Eye (tissue), 1 donor: ENCODE measurements at places on chromosomes 1 and 21.

DNA sequence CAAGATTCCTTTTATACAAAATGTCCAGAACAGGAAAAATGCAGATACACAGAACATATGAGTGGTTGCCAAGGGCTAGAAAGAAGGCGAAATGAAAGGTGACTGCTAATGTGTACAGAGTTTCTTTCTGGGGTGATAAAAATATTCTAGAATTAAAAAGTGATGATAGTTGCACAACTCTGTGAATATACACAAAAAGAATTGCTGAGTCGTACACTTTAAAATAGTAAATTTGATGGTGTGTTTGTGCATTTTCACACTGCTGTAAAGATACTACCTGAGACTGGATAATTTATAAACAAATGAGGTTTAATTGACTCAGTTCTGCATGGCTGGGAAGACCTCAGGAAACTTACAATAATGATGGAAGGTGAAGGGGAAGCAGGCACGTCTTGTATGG lies 23.9 kb downstream of the KLHDC7A start:
- no peak for DNase-seq

GRCh38 chr1:165826565-165827267 lies 698 bp upstream of the UCK2 start:
- DNase-seq: no peak

DNA sequence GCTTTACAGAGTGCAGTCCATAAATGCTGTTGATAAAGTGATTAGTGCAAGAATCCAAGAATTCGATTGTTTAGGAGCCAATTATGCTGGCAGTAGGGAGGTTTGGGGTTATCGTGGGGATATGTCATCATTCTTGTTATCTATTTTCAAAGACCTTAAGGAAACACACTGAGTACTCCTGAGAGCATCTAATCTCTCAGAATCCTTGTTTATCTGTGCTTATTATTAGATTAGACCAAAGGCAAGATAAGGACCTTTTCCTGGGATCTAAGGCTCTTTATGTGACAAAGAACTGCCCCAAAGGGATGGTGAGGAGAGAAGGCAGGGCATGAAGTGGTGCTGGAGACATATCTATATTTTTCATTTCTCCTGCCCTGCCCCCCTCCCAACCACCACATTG lies 139.1 kb downstream of the TSEN15 start:
- DNase-seq: no peak

- DNase-seq: no peak
Measured at GRCh38 chr1:208139434-208140045, 104.6 kb downstream of the PLXNA2 start.

DNA sequence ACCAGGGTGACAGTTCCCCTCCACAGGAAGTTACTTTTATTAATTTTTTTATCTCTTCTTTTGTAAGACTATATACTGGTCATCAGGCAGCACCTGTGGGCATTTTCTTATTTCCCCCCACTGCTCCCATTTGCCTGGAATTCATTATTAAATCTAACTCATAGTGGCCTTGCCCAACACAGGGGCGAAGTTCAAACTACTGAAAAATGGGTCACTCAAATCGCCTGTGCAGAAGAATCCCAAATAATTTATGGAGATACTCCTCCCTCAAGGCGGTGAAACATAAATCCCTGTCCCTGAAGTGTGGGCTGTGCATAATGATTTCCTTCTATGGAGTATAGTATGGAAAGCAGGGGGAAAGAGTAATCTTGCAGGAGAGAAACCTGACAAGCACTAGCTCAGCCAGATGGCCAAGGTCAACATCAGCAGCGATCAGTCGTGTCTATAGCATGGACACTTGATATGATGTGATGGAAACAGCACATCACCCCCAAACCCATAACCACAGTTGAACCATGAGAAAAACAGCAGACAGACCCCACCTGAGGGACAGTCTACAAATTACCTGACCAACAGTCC lies 7.9 kb downstream of the CAMK2N1 start:
- no peak for DNase-seq

GRCh38 chr1:163071405-163072255 lies 2.5 kb downstream of the RGS4 start:
- peak; percentile 73 for DNase-seq

GRCh38 chr1:87292684-87293493 lies 35.8 kb upstream of the LMO4 start:
- DNase-seq: peak; percentile 94

DNA sequence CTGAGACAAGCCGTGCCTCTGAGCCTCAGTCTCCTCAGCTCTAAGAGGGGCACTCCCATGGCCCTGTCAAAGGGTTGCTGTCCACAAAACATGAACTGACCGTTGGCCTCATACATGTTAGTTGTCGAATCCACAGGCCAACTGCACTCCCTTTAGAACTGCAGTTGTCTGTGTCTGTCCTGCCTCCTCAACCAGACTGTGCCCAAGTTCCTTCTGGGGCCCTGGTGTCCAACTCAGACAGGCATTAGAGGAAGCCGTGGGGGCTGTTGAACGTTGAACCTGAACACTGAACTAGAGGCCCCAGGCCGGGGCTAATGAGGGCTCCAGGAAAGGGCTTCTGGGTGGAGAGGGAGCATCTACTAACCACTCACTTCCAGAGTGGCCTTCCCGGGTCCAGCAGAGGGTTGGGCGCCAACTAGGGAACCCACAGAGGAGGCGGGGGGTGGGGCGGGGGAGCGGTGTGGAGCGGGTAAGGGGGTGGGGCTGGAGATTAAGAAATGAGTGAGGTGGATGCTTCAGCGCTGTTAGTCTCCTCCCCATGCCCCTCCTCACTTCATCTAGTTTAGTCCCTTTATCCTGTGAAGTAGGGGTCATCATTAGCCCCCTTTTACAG lies at the start of gene RAB42:
TSS of gene RAB42 (plus strand) at position 558 of the 613 bp plus-strand sequence. CDS start 247 bp downstream, outside the sequence.
- DNase-seq: no peak

DNA sequence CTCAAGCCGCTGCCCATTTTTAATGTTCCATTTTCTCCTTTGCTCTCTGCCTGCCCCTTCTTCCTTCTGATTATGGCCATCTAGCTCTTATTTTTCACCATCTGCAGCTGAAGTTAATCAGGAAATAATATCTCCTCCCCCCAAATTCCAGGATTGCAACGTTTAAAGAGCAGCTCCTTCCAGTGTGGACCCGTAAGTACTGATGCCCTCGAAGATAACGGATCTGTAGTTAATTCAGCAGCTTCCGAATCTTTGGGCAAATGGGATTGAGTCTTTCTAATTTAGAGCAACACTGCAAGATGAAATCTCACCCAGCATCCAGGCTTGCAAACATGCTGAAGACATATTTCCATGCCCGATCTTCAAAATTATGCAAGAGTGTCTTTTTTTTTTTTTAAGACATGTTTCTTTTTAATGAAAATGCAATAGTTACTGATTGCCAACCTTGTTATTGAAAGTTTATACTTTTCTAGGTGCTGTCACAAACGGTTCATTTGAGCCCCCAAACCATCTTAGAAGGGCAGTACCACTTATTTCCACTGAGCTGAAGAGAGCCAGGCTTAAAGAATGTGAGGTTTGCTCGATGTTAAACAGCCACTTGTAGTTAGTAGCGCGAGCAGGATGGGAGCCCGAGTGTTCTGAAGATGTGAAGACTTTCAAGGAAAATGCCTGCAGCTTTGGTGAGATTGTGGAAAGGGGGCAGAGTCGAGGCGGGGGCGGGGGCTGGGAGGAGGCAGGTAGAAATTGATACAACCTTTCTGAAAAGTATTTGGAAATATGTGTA lies 10.9 kb upstream of the RCAN3 start:
- no peak for DNase-seq

DNA sequence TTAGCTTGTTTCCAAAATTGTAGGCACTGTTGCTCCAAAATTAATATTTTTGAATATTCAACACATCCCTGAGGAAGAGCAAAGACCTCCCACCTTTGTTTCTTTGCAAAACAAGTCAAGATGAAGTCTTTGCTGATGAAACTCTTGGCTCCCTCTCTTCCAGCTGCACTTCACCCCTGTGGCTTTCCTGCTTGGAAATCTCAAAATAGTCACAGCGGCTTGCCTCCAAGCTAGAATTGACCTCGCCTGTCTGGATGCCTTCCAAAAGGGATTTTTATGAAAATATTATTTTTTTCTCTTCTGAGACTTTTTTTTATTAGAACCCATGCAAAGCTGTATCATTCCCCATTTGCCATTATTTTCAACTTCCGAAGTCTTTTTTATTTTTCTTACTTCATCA lies 71.1 kb upstream of the MROH9 start:
- peak; percentile 54 for DNase-seq

- no peak for DNase-seq
Measured at GRCh38 chr1:19815801-19816736, 986 bp upstream of the RNF186 start.

- DNase-seq: no peak
Measured at GRCh38 chr1:27804791-27805190, 25.8 kb upstream of the PPP1R8 start.

- DNase-seq: no peak
Measured at GRCh38 chr1:43994794-43995790, 3.7 kb downstream of the CCDC24 start.

GRCh38 chr1:32062867-32063230 lies 9.9 kb upstream of the TMEM39B start:
- DNase-seq: no peak

- DNase-seq: peak; percentile 97
Measured at GRCh38 chr1:118185084-118185832, at the start of gene SPAG17. Gene SPAG17, minus strand, starts transcription at chr1:118185228. Its CDS starts 71 bp downstream, at chr1:118185157.

GRCh38 chr1:197178998-197179397 lies 32.5 kb upstream of the ASPM start:
- DNase-seq: no peak

GRCh38 chr1:50490640-50491039 lies 67.4 kb upstream of the DMRTA2 start:
- DNase-seq: no peak

DNA sequence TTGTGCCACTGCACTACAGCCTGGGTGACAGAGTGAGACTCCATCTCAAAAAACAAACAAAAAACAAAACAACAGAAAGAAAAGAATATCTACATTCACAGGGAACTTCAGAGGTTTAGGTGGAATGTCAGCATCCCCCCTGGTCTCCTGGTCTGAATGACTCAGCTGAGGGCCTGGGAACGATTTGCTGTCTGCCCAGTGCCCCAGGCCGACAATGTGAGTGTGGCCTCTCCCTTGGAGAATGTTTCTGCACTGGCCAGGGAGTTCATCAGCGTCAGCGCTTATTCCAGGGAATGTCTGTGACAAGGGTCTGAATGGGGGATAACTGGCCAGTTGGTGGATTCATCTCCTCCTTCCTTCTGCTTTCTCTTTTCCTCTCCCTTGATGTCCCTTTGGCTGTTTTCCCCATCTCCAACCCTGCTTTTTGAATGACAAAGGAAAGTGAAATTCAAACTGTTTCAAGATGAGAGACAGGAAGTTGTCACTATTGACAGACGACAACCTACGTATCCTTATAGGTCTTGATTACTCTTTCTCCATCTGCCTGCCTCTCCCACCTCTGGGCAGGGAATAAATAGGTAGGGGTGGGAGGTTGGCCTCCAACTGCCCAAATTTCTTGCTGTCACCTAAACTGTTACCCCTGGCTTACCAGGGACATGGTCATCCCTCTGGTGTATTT lies 213.1 kb downstream of the HHAT start:
- DNase-seq: no peak

- DNase-seq: no peak
Measured at GRCh38 chr1:26780344-26780957, 7.3 kb upstream of the PIGV start.

DNA sequence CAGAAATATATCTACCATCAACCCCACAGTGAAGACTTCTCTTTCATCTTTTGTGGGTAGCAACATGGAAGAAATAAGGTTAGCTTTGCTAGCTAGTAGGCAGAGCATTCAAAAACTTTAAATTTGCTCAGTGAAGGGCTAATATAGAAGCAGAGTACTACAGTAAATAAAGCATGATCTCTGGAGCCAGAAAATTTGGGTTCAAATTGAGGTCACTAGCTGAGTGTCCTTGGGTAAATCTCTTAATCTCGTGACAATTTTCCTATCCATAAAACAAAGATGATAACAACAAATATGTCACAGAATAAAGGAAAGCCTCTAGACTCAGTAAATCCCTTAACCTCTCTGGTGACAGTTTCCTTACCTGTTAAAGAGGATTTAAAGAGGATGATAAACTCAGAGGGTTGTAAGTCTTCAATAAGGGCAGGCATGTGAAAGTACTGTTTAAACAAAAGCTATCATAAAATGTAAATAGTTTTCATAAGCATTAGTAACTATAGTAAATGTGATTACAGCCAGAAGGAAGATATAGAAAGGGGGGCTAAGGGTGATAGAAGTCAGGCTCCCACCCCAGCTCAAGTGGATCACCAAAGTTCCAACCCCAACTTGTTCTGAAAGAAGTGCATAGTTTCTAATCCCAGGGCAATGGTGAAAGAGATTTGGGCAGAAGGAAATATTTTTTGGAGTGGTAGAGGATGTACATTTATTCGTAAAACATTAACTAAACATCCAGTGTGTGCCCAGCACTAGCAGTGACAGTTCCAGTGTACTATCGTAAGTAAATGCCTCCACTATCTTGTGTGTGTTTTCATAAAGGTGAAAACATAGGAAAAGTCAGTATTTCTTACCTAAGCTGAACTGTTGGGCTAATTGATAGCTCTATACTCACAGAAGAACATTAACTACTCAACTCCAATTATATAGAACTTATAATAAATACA lies 24.8 kb downstream of the TM2D1 start:
- no peak for DNase-seq

- peak; percentile 12 for DNase-seq
Measured at GRCh38 chr21:33546086-33546485, 3.2 kb downstream of the SON start.

DNA sequence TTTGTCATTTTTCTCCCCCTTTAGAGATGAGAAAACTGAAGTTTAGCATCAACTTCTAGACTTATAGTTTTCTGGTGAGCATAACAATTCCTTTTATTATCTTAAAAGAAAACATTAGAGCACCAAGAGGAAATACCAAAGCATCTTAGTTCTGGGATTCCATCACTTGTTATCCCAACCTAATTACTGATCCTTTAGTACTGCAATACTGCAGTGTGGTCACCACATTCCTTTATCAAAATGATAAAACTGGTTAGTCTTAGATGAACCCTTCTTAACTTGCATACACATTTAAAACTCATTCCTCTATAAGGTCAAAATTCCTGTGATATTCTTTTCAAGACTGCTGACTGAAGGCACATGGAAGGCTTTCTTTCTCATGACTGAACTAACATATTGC lies 23.1 kb downstream of the SOD1 start:
- no peak for DNase-seq

- no peak for DNase-seq
Measured at GRCh38 chr1:206495011-206495461, 12.3 kb upstream of the RASSF5 start.

DNA sequence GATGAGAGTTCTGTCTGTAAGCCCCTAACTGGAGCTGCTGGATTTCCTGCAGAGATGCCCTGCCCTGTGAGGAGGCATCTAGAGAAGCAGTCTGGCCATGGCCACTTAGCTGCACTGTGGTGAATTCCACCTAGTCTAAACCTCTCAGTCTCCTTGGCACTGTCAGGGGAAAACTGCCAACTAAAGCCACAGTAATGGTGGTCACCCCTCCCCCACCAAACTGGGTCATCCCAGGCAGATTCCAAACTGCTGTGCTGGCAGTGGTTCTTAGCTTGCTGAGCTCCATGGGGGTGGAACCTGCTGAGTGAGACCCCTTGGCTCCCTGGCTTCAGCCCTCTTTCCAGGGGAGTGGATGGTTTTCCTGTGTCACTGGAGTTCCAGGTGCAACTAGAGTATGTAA lies 740.6 kb downstream of the RWDD3 start:
- DNase-seq: no peak
